Cortex of kidney (tissue), 1 donor: ENCODE measurements at places on chromosomes 2 and 18.

DNA sequence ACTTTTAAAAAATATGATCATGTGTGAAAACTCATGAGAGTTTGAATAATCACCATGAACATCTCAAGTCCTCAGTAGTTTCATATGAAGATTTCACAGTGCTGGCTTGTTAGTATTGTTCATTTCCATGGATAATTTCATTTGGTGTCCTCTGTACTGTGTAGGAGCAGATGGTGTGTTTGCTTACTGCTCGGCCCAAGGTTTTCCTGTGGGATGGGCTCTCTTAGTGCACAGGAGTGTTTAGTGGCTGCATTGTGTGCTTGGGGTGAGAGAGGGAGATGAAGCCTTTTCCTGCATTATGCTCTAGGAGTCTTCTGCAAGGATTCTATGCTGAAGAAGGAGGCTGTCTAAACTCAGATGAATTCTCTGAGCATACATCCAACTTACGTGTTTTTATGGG lies 270.6 kb downstream of the SOCS6 start:
- DNase-seq: no peak

- no peak for DNase-seq
Observed at GRCh38 chr2:37625156-37625555, 46.3 kb downstream of the CDC42EP3 start.

DNA sequence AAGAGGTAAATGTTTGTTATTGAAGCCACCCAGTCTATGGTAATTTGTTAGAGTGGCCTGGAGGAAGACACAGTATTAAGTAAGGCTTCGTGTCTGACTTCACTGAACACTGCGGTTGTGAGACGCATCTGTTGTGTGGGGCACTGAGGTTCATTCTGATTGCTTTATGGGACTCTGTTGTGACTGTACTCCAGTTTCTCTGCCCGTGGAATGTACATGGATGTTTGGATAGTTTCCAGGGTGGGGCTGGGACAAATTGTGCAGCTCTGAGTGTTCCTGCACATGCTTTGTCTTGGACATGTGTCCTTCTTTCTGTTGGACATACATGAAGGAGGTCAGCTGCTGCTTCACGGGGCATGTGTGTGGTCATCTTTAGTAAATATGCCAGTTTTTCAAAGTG lies 58.6 kb downstream of the ODC1 start:
- no peak for DNase-seq

- no peak for DNase-seq
Observed at GRCh38 chr2:203891474-203891873, 23.9 kb downstream of the CTLA4 start.

- no peak for DNase-seq
Observed at GRCh38 chr18:13551841-13552733, 174.3 kb downstream of the FAM210A start.

DNA sequence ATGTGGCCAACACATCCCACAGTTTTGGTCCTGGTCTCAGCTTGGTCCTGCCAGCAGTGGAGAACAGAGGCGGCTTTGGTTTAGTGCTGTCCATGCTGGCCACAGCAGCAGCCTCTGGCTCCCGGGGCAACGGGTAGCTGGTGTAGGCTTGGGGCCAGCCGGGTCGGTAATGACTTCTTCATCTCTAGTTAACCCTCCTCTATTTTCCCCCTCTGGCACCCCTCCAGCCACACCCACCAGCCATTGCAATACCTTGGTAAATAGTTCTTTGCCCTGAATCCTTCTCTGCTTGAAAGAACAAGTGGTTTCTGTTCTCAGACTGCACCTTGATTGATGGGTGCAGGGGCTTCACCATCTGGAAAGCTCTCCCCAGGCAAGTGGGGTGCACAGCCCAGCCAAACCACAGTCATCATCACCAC lies 31.7 kb upstream of the ZNF396 start:
- DNase-seq: no peak

GRCh38 chr2:23668756-23669304 lies 258.1 kb downstream of the ATAD2B start:
- no peak for DNase-seq

GRCh38 chr2:126664234-126664633 lies 8.3 kb downstream of the GYPC start:
- DNase-seq: no peak

- no peak for DNase-seq
Observed at GRCh38 chr2:126912201-126912600, 13.5 kb downstream of the TEX51 start.

GRCh38 chr18:2337552-2338141 lies 233.7 kb downstream of the METTL4 start:
- no peak for DNase-seq

- no peak for DNase-seq
Observed at GRCh38 chr2:234265206-234265605, 214.7 kb downstream of the SPP2 start.

DNA sequence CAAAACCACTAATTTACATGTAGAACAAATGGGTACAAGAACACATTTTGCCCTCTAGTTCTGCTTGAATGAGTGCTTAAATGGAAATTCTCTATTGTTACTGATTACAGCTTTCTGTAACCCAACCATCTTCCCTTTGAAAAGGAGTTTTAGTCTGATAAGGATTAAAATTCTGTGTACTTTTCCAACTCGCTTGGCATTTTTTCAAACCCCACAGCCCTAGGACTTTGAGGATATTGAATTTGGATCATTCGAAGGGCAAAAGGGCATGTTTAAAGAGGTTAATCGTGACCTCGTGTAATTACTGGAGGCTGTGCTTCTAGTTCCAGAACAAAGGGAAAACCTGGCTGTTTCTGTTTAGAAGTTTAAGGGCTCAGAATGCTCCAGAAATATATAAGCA lies 432.3 kb downstream of the PID1 start:
- no peak for DNase-seq

GRCh38 chr2:179655627-179656026 lies 205.8 kb downstream of the ZNF385B start:
- no peak for DNase-seq

DNA sequence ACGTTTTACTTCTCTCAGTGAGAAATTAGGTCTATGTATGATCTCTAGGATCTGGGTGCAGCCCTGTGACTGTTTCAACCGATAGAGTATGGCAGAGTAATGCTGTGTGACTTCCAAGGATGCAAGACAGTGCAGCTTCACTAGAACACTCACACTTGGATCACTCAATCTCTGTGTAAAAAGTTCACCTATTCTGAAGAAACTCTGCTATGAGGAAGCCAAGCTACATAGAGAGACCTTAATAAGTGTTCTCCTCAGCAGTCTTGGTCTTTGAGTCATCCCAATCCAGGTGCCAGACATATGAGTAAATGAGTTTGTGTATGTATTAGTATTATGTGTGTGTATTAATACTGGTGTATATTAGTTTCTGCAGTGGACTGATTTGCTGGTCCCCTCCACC lies 335.0 kb downstream of the NR4A2 start:
- no peak for DNase-seq

GRCh38 chr2:198167346-198167745 lies 363.0 kb downstream of the PLCL1 start:
- no peak for DNase-seq

- DNase-seq: no peak
Observed at GRCh38 chr2:10012963-10013461, 30.3 kb upstream of the KLF11 start.

- no peak for DNase-seq
Observed at GRCh38 chr2:127361929-127362885, 25.6 kb downstream of the MAP3K2 start.

- no peak for DNase-seq
Observed at GRCh38 chr2:170685591-170685990, 29.5 kb upstream of the SP5 start.

DNA sequence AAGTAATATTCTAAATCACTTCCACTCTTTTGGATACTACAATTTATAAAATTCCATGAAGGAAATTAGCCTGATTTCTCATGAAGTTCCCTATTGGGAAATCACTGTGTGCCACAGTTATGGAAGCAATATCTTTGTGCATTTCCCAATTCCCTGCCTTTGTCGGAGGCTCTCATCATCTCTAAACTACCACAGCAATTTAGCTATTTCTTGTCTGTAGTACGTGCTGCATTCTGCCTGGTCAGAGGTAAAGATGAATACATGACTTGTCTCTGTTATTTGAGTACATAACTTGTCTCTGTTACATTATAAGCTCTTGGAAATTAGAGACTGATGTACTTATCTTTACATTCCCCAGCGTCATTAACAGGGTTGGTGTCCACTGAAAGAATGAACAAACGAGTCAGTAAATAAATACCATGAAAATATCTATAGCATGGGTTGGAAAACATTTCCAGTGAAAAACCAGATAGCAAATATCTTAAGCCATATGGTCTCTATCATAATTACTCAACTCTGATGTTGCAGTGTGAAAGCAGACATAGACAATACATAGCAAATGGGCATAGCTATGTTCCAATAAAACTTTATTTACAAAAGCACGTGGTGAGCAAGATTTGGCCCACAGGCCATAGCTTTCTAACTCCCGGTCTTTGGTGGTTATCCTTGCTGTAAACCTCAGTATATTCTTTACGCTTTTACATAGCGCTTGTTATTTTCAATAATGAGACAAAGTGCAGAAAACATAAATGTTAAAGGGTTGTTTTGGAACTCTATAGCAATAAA lies 78.8 kb downstream of the BCL2 start:
- DNase-seq: no peak

- DNase-seq: no peak
Observed at GRCh38 chr2:129129087-129129486, 810.4 kb upstream of the HS6ST1 start.

- no peak for DNase-seq
Observed at GRCh38 chr2:55168221-55169154, 63.6 kb downstream of the CLHC1 start.

GRCh38 chr2:69692424-69692823 lies 48.9 kb upstream of the AAK1 start:
- DNase-seq: no peak

GRCh38 chr2:30355306-30355705 lies 91.7 kb upstream of the LCLAT1 start:
- DNase-seq: no peak

GRCh38 chr18:73679941-73680712 lies 467.5 kb downstream of the FBXO15 start:
- DNase-seq: no peak

GRCh38 chr18:62396381-62396780 lies 71.3 kb downstream of the TNFRSF11A start:
- DNase-seq: no peak

- DNase-seq: no peak
Observed at GRCh38 chr2:205117125-205117524, 565.2 kb upstream of the NRP2 start.

DNA sequence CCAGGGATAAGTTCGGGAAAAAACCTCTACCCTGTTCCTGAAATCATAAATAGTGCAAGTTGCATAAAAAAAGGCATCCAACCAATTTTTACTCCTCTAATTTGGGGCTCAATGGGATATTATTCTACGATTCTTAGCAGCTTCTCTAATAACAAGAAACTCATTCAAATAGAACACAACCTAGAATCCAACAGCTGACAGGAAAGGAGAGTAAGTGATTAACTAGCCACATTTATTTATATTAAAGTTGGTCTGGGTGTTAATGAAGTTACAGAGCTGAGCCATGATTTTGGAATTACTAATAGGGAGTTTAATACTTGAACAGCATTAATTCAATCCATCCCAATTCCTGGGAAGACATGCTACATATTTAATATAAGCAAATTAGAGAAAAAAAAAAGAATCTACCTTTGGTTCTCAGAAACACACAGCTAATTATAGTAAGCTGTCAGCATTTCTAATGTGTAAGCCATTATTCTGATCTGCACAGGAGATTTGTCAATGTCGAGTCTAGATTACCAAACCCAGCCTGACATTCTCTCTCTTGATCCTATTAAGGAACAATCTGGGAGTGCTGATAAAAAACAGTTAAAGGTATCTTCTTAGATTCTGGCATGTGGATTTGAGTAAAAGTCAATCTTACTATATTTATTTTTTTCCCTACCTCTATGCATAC lies 267.7 kb downstream of the NBAS start:
- DNase-seq: no peak

DNA sequence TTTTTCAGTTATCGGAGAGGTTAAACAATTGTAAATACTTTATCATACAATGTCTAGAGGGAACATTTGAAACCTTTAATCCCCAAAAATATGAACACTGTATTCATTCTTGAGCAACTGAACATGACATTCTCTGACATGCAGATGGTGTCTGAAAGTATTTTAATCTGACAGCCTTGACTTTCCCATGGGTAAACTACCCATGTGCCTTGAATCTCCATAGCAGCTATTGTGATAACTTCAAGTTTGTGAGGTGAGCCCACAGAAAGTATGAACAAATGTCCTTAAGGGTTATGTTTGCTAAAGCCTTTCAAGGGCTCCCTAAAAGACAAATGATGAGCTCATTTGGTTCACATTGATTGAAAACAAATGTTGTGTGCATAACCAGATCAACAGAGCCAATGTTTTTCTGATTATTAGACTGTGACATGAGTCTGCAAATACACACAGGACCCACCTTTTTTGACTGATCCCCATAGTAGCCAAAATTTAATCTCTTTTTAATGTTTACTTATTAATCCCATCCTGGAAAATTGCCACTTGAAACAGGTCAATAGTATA lies 1326.0 kb downstream of the LRP1B start:
- DNase-seq: no peak

DNA sequence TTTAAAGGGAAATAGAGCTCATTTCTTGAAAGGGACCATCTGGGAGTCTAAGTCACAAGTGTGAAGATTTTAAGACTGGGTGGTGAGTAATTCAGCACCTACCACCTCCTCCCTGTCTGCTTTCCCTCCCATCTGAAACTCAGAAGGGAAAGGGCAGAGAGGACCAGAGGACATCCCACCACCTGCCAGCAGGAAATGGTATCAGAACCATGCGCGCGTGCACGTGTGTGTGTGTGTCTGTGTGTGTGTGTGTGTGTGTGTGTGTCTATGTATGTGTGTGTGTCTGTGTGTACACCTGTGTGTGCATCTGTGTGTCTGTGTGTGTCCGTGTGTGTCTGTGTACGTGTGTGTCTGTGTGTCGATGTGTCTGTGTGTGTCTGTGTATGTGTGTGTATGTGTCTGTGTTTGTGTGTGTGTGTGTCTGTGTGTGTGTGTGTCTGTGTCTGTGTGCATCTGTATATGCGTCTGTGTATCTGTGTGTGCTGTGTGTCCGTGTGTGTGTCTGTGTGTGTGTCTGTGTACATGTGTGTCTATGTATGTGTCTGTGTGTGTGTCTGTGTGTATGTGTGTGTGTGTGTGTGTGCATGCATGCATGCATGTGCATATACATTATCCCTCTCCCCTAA lies 76.8 kb downstream of the ZFP36L2 start:
- no peak for DNase-seq

- no peak for DNase-seq
Observed at GRCh38 chr2:40431600-40431955, 20.3 kb downstream of the SLC8A1 start.
